ENCODE measurements at places on chromosomes 3 and 15.

GRCh38 chr15:75452364-75452864 lies 924 bp upstream of the SIN3A start:
- peak; percentile 77 for DNase-seq

DNA sequence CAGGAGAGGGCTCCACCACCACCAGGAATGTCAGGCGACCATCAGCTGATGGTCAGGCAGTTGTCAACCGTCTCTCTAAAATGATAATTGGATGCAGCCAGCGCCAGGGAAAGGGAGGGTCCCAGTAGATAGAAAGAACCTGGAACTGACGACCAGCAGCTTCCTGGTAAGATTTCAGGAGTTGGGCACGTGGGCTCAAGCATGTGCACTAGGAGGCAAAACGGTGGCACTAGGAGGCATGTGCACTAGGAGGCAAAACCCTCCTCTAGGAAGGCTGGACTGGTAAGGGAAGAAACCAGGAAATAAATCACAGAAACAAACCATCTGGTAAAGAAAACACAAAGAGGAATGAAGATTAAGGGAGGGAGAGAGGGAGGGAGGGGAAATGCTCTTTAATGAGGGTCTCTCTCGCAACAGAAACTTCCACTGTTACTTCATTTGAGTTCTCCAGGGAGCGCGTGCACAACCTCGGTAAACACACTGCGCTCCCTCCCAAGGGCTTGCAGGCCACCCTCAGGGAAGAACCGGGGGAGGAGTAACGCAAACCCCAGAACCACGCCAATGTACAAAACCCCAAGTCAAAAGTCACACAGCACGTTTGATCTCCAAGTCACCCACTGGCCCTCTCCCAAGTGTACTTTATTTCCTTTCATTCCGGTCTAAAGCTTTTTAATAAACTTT lies 116.7 kb downstream of the XXYLT1 start:
- no peak for DNase-seq

DNA sequence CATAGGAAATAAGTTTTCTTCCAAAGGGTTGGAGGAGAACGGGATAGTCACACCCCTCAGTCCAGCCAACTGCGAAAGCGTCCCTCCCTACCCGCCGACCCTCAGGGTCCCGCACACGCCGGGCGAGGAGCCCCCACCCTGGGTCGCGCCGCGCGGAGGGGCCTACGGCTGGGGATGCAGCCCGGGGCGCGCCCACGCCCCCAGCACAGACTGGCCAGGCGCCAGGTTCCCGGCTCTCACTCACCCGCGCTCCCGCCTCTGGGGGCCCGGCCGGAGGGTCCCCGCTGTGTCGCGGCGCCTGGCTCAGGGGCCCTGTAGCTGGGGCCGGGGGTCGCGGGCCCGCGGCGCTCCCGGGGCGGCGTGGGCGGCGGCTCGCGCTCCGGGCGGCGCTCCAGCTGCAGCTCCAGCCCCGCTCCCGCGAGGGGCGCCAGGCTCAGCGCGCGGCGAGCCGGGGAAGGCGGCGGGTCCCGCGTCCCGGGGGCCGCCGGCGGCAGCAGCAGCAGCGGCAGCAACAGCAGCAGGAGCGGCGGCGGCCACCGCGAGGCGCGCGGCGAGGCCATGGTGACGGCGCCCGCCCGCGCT lies 375 bp downstream of the HEG1 start:
- DNase-seq, result no peak

DNA sequence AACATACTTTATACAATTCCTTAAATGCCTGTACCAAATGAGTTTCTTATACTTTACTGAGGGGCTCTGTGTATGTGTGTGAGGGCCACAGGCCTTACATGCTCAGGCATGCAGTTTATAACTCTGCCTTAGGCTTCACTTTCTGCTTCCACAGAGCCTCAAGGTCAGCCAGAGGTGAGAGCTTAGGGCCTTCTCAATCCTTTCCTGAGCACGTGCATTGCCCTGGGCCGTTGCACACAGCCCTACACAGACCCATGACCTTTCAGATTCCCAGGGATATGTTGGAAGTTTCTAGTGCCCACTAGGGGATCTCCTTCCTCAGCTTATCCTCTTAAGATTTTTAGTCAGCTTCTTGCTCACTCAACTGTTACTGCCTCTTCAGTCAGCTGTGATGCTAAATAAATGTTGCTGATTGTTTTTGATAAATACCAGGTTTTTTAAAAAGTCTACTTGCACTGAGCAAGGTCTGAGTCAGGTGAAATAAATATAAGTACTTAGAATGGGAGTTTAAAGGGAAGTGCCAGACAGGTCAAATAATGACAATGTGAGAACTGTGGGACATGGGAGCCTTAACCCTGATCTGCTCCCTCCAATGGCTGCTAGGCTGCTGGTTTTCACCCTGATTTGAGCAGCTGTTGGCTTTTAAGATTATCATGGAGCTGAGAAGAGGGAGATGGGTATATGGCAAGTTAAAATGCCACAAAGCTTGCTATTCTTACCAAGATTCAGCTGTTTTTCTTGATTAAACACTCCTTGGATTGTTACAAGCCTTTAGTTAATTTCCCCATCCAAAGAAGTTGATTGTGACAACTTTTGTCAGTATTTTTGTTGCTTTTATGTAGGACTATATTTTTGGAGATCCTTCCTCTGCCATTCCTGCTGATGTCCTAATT lies 169.5 kb downstream of the PLD1 start:
- DNase-seq, result no peak

DNA sequence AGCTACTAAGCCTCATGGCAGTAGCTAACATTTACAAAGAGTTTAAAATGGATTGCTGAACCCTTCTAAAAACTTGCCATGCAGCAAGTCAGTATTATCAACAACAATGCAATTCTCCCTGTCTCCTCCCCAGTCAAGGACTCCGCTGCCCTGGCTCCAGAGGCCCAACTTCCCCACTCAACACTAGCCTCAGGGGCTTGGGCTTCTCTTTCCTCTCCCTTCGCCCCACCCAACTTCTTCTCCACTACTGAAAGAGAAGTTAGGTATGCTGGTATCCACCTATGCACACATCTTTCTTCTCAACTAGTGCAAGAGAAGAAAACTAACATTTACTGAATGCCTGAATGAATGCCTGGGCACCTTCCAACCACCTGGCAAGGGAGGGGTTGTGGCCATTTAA lies 30.7 kb downstream of the TLE3 start:
- DNase-seq, result no peak

- no peak for DNase-seq
Measured at GRCh38 chr15:92429378-92430068, 35.8 kb downstream of the ST8SIA2 start.

DNA sequence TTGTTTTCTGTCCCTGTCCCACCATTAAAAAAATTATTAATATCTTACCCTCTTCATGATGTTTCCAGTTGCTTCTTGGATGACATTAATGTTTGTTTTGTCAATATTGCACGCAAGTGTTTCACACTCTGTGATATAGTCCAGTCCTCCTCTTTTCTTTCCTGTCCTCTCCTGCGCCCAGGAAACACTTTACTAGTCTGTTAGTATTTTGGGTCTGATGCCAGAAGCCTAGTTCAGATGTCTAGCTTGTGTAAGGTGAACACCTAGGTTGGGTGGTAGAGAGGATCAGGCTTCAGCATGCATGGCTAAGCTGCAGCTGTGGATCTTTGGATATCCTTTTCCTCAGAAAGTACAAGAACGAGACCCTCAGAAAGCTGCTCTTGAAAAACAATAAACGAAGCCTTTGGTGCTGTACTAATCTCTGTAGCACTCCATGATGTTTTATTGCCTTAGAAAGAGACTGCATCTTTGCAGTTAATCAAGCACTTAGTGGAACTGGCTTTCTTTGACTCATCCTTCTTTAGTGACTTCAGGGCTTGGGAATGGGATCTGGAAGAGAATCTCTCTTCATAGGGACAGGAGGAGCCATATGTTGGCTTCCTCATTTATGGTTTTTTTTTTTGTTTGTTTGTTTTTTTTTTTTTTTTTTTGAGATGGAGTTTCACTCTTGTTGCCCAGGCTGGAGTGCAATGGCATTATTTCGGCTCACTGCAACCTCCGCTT lies 253.4 kb downstream of the LPP start:
- no peak for DNase-seq

- DNase-seq, result no peak
Measured at GRCh38 chr3:107588217-107588616, 65.5 kb downstream of the BBX start.

- no peak for DNase-seq
Measured at GRCh38 chr3:58704745-58705144, 38.2 kb upstream of the FAM3D start.

- no peak for DNase-seq
Measured at GRCh38 chr3:49775538-49775937, 10.8 kb downstream of the IP6K1 start.

DNA sequence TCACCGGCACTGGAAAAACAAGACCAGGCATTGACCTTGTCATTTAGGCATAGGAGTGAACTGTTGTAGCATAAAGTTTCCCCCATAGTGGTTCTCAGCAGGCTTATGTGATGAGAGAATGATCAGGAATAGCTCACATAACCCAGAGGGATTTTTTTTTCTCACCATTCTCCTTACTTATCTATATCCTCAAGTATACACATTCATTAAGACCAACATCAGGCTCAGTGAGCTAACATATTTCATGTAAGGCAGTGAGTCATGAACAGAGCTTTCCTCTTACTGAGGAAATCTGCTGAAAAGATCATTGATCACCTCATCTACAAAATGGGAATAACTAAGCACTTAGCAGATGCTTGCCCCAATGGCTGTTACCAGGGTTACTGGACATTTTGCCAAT lies 396.6 kb upstream of the TMCO5A start:
- no peak for DNase-seq

GRCh38 chr3:3744826-3745225 lies 54.4 kb upstream of the LRRN1 start:
- no peak for DNase-seq

- DNase-seq, result no peak
Measured at GRCh38 chr3:157043771-157044170, 116.2 kb downstream of the CCNL1 start.

DNA sequence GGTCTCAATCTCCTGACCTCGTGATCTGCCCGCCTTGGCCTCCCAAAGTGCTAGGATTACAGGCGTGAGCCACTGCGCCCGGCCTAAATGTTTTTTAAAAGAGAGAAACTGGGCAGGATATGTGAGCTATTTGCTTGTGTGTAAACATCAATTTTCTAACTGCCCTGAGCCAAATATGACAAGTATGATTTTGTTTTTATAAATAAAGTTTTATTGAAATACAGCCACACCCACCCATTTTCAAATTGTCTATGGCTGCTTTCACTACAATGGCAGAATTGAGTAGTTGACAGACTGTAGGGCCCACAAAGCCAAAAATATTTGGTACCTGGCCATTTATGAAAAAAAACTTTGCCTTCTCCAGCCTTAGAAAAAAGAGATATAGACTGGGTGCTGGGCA lies 15.9 kb upstream of the HDC start:
- DNase-seq, result no peak

GRCh38 chr3:153210660-153211059 lies 48.6 kb downstream of the RAP2B start:
- DNase-seq, result no peak

GRCh38 chr3:53261712-53262111 lies 5.9 kb upstream of the TKT start:
- no peak for DNase-seq

GRCh38 chr3:55066551-55067047 lies 138.7 kb upstream of the LRTM1 start:
- DNase-seq, result no peak

DNA sequence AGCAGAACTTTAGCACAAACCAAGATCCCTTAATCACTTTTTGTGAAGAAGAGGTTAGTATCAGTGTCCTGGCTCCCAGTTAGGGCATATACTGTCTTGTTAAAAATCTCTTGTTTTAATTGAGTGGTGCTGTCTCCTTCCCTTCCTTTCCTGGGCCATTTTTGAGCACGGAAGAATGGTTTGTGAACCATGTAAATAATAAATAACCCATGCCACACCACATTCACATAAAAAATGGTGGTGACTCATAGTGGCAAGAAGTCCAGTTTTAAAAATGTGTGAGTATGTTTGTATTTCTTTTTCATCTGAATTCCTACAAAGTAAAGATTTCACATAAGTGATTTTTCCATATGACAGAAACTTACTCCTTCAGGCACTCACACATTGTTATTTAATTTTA lies 59.1 kb upstream of the SPRED1 start:
- no peak for DNase-seq

DNA sequence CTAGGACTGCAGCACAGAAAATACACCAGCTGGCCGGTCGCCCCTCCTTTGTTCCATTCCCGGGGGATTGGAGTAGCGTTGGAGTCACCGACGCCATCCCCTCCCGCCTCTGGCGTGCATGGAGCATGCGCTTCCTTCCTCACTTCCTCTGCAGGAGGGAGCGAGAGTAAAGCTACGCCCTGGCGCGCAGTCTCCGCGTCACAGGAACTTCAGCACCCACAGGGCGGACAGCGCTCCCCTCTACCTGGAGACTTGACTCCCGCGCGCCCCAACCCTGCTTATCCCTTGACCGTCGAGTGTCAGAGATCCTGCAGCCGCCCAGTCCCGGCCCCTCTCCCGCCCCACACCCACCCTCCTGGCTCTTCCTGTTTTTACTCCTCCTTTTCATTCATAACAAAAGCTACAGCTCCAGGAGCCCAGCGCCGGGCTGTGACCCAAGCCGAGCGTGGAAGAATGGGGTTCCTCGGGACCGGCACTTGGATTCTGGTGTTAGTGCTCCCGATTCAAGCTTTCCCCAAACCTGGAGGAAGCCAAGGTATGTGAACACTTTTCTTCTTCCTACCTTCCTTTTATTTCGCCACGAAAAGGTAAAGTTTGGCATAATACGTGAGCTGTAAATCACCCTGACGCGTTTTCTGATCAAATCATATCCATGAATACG lies at the start of gene SCG3:
Gene SCG3 (plus strand): TSS at position 201 of the 661 bp plus-strand sequence. CDS start 253 bp downstream, at position 454.
- DNase-seq, result peak; percentile 86

GRCh38 chr3:13865581-13865980 lies 14.3 kb downstream of the WNT7A start:
- DNase-seq, result no peak

DNA sequence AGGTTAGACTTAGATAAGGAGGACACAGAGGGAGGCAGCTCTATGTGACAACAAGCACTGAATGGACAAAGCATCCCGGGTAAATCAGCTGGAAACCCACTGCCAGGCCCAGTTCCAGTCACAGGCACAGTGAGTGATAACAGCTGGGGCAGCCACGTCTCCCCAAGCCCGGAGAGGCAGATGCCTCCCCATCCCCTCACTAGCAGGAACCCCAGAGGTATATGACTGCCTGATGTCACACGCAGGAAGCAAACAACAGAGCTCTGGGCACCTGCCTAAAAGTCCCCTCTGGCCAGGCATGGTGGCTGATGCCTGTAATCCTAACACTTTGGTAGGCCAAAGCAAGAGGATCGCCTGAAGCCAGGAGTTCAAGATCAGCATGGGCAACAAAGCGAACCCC lies 18.2 kb downstream of the C15orf62 start:
- no peak for DNase-seq

- no peak for DNase-seq
Measured at GRCh38 chr3:186210852-186211500, 102.1 kb upstream of the ETV5 start.

GRCh38 chr15:80730926-80731325 lies 35.8 kb downstream of the ABHD17C start:
- no peak for DNase-seq
